ENCODE measurements at places on chromosomes 1 and 21.

DNA sequence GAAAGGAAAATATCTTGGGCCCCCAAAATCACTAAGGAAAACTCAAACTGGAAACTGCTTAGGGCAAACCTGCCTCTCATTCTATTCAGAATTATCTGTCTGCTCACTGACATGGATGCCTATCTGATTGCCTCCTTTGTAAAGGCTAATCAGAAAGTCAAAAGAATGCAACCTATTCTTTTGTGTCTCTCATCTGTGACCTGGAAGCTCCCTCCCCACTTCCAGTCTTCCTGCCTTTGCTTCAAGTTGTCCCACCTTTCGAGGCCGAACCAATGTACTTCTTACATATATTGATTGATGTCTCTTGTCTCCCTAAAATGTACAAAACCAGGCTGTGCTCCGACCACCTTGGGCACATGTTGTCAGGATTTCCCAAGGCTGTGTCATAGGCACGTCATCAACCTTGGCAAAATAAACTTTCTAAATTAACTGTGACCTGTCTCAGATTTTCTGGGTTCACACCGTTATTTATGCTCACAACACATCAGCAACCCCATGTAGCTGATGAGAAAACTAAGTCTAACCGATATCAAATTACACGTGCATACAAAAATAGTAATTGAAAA is 302.3 kb upstream of the NRIP1 start:
- no peak for DNase-seq

DNA sequence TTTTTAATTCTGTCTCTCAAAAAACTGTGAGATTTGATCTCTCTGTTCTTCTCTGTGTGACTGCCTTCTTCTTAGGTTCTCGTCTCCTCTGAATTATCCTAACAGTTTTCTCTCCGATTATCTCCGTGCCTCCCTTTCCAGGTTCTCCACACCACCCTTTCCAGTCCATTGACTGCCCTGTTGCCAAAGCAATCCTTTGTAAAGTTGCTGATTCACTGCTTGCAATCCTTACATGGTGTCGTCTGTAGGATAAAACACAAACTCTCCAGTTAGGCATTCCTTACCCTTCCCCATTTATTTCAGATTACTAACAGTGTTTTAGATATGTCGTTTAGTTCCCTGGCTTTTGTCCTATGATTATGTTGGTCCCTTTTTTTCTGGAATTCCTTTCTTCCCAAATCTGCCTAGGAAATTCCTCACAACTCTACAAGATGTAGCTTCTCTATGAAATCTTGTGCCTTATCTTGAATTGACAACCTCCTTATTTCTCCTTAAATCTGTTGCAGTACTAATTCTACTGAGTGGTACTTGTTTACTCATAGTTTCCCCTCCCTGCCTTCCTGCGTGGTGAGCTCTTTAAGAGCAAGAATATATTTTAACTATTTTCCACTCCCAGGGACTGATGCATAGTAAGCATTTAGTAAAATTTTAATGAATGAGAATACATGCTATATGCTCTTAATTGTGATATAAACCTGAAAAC is 22.3 kb downstream of the RCOR3 start:
- no peak for DNase-seq

- DNase-seq: no peak
Measured at GRCh38 chr1:2854151-2854550, 52.7 kb upstream of the TTC34 start.

GRCh38 chr1:99788896-99789295 is 22.5 kb upstream of the FRRS1 start:
- no peak for DNase-seq

- DNase-seq: no peak
Measured at GRCh38 chr1:213345621-213346020, 294.6 kb downstream of the RPS6KC1 start.

DNA sequence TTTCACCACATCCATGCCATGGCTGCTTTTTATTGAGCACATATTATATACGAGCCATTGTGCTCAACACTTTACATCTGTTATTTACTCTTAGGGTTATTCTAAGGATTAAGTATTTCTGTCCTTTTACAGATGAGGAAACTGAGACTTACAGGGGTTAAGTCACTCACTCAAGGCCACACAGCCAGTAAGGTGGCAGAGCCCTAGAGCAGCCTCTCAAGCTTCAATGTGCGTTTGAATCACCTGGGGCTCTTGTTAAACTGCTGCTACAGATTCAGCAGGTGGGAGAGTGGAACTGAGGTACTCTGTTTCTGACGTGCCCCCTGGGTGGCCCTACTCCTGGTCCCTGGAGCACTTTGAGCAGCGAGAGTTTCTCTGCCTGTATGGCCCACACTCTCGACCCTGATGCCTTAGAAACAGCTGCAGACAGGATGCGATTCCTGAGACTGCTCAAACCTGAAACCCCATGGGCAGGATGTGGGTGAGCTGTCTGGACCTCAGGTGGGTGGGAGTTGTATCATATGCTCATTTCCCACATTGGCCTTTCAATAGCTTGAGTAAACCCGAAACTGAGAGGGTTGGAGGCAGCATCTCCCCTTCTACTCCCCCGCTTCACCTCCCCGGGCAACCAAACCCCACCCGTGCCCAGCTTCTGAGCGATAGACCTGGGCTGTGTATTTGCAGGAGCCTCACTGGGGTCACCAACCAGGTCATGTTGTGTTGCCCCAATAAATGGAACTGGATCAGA is 59.3 kb downstream of the MAN1C1 start:
- DNase-seq: peak; percentile 74

DNA sequence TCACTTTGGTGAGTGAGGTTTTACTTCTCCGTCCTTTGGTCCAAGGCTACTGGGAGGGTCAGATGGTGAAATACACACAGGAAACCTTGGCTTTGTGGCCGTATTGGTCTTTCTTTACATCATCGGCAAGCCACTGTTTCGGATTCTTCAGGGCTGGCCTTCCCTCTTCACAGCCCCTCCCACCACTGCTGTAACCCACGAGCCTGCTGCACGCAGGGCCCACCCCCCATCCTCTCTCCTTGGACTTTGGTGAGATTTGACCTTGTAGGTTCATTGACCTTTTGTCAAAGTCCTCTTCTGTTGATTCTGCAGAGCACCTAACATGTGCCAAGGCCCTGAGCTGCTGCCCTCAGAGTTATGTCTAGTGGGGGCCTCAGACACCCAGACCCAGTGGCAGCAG is 328.6 kb downstream of the CAMTA1 start:
- no peak for DNase-seq

DNA sequence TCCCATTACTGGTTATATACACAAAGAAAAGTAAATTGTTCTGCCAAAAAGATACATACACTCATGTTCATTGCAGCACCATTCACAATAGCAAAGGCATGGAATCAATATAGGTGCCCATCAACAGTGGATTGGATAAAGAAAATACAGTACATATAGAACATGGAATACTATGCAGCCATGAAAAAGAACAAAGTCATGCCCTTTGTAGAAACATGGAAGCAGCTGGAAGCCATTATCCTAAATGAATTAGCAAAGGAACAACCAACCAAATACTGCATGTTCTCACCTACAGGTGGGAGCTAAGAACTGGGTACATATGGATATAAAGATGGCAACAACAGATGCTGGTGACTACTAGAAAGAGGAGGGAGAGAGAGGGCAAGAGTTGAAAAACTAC is 132.6 kb downstream of the PLD5 start:
- DNase-seq: no peak

DNA sequence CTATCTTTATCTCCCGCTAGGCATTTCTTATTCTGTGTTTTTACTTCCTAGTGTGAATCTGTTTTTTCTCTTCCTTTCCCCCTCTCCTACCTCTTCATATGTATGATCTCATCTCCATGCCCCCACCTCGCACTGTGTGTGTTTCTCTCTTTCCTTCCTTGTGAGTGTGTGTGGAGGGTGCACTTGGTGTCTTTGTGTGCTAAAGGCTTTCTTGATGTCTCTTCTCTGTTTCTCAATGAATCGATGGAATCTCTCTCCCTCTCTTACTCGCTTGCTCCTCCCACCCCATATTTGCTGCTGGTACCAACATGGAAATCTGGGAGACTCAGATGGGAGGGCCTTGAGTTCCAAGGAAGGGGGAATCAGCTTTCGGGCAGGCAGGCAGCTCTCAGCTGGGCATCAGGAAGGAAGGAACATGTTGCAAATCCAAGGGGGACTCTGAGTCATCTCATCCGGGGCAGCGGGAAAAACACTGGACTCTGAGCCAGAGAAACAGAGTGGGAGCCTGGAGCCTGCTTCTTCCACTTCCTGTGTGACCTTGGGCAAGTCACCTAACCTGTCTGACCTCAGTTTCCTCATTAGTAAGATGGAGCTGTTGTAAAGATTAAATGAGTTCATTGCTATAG is 147.5 kb downstream of the PTPRU start:
- no peak for DNase-seq

- DNase-seq: no peak
Measured at GRCh38 chr1:118323246-118323645, 138.2 kb upstream of the SPAG17 start.

DNA sequence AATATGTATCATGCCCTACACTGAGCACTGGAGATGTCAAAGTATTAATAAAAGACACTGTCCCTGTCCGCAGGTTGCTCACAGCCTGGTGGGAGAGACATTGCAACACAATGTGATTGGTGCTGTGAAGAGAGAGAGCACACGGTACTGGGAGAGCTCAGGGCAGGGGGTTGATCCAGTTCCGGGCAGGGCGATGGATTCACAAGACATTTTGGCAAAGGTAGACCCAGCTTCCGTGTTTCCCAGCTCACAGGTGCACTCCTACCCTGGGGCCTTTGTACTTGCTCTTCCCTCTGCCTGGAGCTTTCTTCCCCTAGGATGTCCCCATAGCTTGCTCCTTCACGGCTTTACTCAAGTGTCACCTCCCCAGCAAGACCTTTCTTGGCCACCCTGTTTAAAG is 1.4 kb downstream of the PLA2G5 start:
- DNase-seq: no peak

GRCh38 chr21:44892095-44892494 is 18.6 kb upstream of the PTTG1IP start:
- no peak for DNase-seq

GRCh38 chr1:154404511-154404931 is 622 bp upstream of the IL6R start:
- peak; percentile 38 for DNase-seq

DNA sequence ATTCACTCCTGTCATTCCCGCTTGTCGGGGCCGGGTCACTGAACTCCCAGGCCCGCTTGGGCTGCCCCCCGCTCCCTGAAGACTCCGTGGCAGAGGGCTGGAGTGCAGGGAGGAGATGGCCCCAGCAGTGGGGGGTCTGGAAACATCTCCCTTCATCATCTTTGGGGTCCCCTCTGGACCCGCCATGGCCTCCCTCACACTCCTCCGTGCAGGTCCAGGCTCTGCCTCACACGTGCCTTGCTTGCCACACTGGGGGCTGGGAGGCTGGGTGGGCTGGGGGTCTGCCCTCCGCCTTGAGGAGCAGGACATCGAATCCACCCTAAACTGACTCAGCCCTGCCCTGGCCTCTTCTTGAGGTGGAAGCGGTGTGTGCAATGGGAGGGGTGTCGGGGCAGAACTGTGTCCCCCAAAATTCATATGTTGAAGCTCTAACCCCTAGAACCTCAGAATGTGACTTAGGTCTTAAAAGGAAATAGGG is 35.2 kb downstream of the POFUT2 start:
- DNase-seq: no peak
